ENCODE measurements at places on chromosomes 1 and 21.

DNA sequence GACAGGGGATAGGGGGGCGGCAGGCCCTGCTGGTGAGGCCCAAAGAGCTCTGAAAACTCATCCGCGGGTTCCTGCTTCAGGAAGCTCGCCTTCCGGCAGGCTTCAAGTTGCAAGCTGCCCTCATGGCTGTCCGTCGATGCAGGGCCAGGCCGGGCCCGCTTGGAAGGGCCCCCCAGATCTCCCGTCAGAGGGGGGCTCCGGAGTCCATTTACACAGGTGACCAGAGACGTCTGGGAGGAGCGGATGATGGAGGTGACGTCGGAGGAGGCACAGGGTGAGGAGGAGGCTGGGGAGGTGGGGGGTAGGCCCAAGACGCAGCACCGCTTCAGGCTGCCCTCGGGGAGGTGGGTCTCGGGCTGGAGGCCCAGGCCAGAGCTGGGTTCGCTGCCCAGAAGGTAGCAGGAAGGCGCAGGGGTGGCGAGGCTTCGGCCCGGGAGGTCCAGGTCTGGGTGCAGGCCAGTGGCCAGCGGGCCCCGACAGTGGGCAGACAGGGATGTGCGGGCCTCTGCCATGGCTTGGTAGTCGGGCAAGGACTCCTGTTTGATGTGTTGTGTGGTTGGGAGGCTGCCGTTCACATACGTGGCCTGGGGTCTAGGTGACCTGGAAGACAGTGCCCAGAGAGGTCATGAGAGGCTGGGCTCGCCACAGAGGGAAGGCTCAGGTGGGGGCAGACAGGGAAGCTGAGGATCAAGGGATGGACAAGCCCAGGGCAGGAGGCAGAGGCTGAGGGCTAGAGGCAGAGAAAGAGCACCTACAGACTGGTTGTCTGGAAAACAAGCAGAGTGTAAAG lies 135.4 kb downstream of the DMRTB1 start:
- DNase-seq: no peak

- no peak for DNase-seq
These were observed 25.8 kb downstream of the DESI2 start for GRCh38 chr1:244678697-244679096.

DNA sequence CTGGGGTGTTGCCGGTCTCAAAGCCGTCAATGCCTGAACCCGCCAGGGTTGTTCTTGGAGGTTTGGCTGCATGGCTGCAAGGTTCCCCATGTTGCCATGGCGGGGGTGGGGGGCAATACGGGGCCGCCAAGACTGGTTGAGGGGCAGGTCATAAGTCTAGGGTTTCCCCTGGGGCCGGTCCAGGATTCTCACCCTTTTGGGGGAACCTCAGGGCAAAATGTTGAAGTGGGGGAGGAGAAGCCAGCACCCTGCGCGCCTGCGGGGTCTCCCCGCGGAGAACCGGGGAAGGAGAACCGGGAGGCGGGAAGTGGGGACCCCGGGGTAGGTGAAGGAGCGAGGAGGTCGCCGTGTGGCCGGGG lies 401 bp upstream of the ARHGEF10L start:
- DNase-seq: no peak

DNA sequence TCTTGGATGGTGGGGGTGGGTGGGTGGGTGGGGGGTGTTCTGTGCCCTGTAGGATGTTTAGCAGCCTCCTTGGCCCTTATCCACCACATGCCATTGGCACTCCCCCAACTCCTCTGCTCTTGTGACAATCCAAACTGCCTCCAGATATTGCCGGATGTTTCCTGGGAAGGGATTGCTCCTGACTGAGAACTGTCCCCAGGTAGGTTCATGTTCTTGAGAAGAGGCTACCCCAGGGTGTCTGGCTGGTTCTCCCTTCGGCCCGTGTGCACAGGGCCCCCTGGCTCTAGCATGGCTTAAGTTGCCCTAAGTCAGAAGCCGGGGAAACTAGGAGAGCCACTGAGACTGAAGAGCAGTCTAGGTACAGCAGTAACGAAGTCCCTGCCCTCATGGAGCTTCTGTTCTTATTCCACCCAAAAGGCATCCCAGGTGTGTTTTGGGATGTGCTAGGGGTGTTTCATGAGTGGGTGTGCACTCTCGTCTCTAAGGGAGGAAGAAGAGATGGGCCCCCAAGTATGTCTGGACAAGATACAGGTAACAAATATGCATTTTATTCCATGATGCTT lies 19.8 kb upstream of the THRAP3 start:
- DNase-seq: no peak

DNA sequence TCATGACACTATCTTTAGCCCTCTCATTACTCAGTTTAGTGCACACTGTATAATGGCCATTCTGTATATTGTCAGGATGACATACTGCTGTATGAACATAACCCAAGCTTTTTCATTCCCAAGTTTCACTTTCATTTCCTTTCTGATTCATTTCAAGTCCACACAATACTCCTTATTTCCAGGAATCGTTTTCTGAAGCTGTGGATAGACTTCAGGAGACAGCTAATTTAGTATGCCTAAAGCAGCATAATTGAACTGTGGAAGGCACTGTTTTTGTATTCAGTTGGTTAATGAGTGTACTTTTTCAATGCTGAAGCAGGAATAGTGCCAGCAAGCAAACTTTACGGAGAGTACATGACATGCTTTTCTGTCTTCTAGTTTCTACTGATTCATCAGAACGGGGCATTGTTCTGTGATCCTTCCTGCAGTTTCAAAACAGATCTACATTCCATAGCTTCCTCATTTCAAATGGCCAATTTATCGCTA lies 578.5 kb upstream of the ZP4 start:
- peak; percentile 36 for DNase-seq

DNA sequence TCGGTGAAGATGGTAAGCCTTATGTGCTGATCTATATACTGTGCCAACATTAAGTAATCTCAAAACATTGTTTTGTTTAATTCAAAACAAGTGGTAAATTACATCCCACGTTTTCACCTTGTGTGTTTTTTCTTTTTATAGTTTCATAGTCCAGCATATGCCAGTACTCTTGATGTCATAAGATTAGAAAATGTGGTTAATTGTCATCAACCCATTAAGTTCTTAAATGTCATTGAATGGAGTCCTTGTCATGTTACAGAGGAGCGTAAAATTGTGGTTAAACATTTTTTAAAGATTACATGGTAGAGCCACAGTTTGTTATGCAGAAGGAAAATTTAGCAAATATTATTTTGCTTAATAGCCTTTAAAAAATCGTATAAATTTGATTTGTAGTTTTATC lies 93.1 kb downstream of the FNBP1L start:
- no peak for DNase-seq

DNA sequence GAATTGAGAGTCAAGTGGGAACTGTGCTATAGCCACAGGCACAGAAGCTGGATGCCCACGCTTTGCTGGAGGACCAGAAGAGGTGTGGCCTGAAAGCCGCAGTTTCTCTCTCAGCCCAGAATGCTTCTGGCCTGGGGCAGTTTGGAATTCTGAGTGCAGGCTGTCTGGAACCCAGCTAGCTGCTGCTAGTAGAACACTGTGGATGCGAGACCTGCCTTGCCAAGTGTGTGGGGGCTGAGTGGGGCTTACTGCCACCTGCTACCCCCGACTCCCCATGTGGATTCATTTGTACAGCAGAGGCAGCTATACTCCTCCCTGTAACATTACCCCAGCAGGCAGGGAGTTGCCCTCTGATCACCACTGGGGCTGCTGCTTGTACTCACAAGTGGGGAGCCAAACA lies 12.2 kb downstream of the ADAMTS1 start:
- DNase-seq: no peak

DNA sequence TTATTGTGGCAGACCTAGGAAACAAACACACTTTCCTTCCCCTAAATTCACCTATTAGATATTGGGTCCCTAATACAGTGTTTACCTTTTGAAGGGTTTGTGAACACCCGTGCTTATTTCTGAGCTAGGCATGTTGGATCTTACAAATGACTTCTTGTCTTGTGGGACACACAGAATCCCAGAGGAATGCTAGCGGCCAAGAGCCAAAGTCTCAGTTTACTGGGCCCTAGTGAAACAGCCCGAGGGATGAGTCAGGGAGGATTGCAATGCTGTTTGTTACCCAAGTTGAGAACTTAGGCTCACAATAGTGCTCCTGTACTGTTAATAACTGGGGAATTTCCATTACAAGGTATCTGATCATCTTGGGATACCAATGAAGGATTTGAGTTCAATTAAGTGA lies 100.1 kb upstream of the AKT3 start:
- DNase-seq: peak; percentile 83

- no peak for DNase-seq
These were observed 109.3 kb downstream of the NTNG1 start for GRCh38 chr1:107250169-107250568.

DNA sequence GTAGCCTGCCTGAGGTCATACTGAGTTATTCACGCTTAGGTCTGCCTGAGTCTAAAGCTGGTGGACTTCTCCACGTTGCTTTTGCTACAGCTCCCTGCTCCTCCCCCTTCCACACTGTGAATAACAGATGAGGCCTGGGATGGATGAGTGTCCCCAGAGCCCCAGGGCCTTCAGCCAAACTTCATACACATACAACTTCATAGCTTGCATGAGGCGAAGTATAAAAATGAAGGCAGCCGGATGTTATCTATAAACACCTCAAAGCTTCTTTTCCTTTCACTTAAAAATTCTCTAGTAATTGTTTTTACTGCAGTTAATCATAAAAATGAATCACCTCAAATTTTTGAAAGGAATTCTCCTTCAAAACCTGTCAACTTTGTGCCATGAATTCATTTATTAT lies 70.2 kb downstream of the DAB1 start:
- no peak for DNase-seq

- DNase-seq: no peak
These were observed 24.8 kb downstream of the GPR137B start for GRCh38 chr1:236167154-236167553.

- no peak for DNase-seq
These were observed 138.3 kb downstream of the PTGER3 start for GRCh38 chr1:70909262-70909822.

GRCh38 chr1:109933856-109934711 lies 23.4 kb downstream of the CSF1 start:
- peak; percentile 82 for DNase-seq

- no peak for DNase-seq
These were observed 53.5 kb downstream of the ITSN1 start for GRCh38 chr21:33695813-33696212.

- no peak for DNase-seq
These were observed 55.3 kb downstream of the C8B start for GRCh38 chr1:56910441-56910985.

DNA sequence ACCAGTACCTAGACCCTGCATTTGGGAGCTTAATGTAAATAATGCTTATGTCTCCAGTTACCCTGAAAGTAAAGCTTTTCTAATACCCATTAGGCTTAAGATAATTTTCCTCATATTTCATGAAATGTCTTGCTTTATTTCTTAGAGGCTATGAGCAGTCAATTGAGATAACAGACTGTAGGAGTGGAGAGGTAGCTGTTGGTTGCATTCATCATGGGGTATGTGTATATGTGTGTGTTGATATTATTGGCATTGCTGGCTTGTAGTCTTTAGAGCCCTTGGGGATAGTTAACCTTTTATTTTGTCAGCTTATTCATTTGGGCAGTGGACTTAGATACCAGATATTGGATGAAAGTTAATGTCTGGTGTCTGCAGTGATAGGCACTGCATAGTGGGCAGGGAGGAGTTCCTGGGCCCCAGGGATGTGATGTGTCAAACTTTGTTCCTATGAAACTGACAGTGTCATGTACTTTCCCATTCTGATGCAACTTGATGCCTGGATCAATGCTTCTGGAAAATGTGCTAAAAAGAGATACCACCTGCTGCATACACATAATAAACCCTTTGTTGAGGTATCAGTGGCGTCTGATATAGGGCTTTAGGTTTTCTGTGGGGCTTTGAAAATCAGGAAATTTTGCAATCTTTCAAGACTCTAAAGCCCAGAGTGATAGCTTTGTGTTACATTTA lies 83.9 kb downstream of the MAST2 start:
- DNase-seq: no peak

GRCh38 chr1:159882527-159882862 lies 17.5 kb downstream of the CFAP45 start:
- no peak for DNase-seq

Data from brain microvascular endothelial cell (primary cell).